ENCODE measurements at places on chromosomes 1 and 21.

- DNase-seq = no peak
Measured at GRCh38 chr21:36923270-36923669, 43.2 kb downstream of the HLCS start.

DNA sequence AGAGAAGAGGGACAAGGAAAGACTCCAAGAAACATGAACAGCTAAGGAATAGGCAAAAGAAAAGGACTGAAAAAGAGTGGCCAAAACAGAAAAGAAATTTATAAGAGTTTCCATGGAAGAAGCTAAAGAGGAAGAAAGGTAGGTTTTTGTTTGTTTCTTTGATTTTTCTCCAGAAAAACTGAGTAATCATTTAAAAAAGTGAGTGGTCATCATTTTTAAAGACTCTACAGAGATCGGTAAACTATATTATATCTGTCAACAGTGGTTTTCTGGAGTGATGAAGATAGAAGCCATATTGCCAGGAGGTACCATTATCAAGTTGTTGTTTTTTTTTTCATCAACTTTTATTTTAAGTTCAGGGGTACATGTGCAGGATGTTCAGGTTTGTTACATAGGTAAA, 202.4 kb downstream of the DNAH14 start:
- DNase-seq = no peak

GRCh38 chr1:113292603-113293255, 97.6 kb upstream of the MAGI3 start:
- DNase-seq = no peak

- DNase-seq = no peak
Measured at GRCh38 chr1:22547186-22547817, 16.0 kb upstream of the EPHA8 start.
